H1 (cell line): ENCODE measurements at places on chromosomes 2 and 18. TPM values are rescaled to one million over a fixed set of nuclear protein-coding genes. Genes with fewer than 3 reads are reported as not detected.

DNA sequence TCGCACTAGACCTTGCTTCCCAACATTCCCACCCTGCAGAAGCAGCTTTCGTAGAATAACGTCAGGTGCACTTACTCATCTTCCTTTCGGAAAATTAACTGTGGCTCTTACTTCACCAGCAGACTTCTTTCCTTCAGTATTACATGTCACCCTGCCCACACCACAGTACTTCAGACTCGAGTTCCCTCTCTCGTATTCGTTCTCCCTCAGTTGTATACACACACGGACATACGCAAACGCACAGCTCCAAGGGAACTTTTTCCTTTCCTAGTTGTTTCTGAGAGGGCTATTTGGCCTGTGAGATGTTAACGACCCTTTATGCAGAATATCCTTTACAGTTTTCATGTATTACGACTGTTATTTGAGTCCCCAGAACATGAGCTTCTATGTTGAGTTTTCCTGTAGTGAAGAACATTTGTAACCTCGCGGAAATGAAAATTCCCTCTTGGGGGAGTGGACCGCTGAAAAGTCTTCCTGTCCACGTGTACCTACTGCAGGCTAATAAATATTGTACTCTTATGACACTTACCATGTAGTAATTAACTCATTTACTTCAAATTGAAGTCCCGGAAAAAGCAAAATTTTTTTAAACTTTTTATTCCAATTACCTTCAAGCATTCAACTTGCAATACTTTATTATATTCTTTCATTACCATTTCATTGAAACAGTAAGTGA is 908 bp downstream of the ERLEC1 start:
- no peak for DNase-seq

DNA sequence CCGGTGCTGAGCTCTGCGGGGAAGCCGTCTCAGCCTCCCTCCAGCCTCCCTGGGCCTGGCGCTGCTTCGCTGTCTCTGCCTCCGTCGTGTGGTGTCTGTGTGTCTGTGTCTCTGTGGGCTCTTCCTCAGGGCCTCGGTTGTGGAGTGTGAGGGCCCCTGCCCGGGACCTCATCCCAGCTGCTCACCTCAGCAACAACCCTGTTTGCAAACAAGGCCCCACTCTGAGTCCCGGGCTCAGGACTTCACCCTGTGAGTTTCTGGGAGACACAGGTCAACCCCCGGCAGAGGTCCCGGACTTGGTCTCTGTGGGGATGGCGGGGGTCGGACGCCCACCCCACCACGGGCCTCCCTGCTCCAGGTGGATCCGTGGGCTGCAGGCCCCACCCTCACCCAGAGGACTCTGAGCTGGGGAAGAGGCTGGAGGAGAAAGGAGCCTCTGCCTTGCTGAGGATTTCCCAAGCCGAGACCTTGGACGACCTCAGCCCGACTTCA is 127.4 kb upstream of the CTDP1 start:
- DNase-seq, result no peak

DNA sequence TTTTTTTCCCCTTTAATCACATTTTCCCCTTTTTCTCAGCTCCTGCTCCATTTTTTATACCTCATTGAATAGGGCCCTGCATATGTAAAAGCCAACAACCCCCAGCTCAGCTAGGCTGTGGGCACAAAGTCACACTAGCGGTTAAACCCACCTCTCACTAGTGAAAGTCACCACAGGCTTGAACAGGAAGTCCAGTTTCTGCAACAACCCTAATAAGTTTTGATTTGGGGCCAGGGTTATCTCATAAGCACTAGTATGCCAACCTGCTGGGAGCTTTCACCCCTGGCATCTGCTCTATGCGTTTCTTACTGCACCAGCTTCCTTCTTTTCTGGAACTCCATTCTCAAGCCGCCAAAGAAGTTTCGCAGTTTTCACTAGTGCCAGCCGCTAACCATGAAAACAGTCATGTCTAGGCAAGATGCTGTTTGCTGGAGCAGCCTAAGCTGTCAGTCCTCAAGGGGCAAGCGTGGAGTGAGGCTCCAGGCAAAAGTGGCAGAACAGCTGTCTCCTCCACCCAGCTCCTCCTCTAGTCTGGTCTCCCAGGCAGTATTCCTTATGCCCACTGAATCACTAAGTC is 197.0 kb upstream of the MEIS1 start:
- no peak for DNase-seq

GRCh38 chr2:137888845-137889244 is 75.4 kb upstream of the HNMT start:
- DNase-seq, result peak; percentile 13

DNA sequence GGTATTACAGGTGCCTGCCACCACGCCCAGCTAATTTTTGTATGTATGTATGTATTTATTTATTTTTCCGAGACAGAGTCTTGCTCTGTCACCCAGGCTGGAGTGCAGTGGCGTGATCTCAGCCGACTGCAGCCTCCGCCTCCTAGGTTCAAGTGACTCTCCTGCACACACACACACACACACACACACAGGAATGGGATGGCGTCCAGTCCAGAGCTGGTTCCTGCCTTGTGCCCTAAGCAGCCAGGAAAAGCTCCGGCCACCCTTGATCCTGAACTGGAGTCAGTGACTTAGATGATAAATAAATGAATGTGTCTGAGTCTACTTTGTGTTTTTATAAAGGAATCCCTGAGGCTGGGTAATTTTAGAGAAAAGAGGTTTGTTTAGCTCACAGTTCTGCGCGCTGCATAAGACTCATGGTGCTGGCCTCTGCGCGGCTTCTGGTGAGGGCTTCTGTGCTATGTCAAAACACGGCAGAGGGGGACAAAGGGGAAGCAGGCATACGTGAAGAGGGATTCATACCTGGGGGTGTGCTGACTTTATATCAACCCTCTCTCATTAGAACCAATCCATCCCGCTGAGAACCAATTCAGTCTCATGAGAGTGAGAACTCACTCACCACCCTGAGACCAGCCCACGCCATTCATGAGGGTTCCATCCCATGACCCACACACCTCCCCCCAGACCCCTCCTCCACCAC is 59.7 kb upstream of the PHLPP1 start:
- no peak for DNase-seq

DNA sequence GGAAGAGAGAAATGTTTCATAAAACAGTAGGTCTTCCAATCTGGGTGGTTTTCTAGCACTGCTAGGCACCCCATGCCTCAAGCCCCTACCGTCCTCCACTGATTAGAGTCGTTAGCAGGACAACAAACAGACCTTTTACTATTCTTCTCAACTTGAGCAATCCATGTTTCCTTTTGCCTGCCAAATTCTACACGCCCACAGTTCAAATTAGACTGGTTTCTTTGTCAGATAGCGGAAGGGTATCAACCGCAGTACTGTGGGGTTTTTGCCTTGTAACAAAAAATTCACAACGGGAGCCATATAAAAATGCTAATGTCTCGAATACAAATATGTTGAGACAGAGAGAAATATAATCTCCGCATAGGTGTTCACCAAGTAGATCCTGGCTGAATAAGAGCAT is 59.9 kb downstream of the VIT start:
- DNase-seq, result no peak

- DNase-seq, result no peak
Measured at GRCh38 chr2:40740419-40740818, 288.5 kb upstream of the SLC8A1 start.

- no peak for DNase-seq
Measured at GRCh38 chr2:230790981-230791380, 73.8 kb upstream of the ITM2C start.

- peak; percentile 3 for DNase-seq
Measured at GRCh38 chr2:22626621-22627020, 758.4 kb upstream of the KLHL29 start.

GRCh38 chr2:159998961-159999360 is 63.5 kb downstream of the PLA2R1 start:
- no peak for DNase-seq

GRCh38 chr18:73696698-73697097 is 450.9 kb downstream of the FBXO15 start:
- DNase-seq, result no peak

- no peak for DNase-seq
Measured at GRCh38 chr2:230773039-230773773, 60.6 kb downstream of the CAB39 start.

GRCh38 chr2:212677466-212677865 is 138.9 kb upstream of the ERBB4 start:
- no peak for DNase-seq

- no peak for DNase-seq
Measured at GRCh38 chr2:26185954-26186770, 13.3 kb downstream of the GAREM2 start.

DNA sequence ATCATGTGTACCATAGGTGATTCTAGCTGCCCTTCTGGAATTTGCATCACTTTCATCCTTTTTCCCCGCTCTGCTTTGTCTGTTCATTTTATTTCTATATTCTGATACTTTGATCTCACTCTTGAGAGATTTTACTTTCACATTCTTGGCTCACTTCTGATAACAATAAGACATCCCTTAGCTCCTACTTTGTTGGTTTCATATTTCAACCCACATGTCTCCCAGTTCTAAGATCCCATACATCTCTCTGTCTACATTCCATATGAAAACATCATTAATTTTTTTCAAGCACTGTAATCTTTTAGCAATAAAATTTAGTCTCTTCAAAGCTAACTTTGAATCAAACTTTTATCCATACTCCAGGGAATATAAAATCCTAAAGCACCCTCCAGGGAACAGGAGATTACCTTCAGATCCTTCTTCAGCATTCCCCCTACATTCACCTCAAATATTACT is 75.6 kb downstream of the COL3A1 start:
- no peak for DNase-seq

- DNase-seq, result no peak
Measured at GRCh38 chr2:223854741-223855140, 17.4 kb upstream of the AP1S3 start.

DNA sequence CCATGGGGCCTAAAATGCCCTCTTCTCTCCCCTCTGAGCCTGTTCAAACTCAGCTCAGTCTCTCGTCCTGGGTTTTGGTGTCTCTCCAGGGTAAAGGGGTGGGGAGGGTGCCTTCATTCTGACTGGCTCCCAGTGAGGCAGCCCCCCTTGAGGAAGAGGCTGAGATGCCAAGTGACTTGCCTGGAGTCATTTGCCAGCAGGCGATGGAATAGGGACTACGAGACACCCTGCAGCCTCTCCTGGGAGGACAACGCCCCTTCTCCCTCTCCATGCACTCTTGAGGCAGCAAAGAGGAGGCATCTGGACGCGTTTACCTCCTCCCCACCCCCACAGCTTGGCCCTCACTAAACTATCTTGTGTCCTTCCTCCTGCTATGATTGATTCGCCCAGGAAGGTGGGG is 760 bp upstream of the STON1 start:
- DNase-seq, result peak; percentile 51

DNA sequence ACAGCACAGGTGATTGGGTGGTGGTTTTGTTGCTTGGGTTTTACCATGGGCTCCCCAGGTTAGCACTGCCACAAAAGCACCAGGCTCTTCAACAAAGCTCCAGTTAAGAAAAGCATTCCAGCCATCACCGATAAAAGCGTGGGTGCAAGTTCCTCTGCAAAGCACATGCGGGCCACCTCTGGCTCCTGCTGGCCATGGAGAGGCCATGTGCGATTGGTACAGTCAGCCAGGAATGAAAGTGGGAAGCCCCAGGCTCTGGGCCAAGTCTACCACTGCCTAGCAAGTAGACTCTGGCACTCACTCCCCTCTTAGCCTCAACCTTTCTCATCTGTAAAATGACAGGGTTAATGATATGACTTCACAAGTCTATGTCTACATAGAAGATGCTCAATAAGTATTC is 36.0 kb downstream of the BCL11A start:
- no peak for DNase-seq

- no peak for DNase-seq
Measured at GRCh38 chr18:44342162-44342561, 338.5 kb upstream of the SETBP1 start.

DNA sequence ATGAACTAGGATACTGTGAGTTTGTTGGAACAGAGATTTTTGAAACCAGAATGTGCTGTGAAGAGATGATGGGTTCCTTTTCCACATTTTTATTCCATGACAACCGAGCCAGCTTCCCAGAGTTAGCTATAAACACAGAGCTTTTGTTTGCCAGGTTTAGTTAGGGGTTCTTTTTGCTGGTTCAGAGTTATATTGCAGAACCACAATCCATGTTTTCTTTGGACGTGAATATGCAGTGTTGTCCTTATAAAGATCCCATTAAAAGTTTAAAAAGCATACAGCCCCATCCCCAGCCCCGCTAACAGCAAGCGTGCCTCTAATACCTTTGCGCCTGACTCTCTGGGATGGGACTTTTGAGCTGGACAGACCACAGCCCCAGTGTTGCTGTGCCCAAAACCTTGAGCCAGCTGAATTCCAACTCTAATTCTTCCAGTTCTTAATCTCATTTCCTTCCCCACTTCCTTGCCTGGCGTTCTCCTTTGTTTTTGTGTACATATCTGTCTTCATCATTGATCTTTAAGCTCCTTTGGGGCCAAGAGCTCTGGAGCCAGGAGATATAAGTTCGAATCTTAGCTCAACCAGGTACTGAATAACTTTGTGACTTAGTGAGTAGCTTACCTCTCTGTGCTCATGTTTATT is 72.3 kb downstream of the SPATS2L start:
- DNase-seq, result no peak

DNA sequence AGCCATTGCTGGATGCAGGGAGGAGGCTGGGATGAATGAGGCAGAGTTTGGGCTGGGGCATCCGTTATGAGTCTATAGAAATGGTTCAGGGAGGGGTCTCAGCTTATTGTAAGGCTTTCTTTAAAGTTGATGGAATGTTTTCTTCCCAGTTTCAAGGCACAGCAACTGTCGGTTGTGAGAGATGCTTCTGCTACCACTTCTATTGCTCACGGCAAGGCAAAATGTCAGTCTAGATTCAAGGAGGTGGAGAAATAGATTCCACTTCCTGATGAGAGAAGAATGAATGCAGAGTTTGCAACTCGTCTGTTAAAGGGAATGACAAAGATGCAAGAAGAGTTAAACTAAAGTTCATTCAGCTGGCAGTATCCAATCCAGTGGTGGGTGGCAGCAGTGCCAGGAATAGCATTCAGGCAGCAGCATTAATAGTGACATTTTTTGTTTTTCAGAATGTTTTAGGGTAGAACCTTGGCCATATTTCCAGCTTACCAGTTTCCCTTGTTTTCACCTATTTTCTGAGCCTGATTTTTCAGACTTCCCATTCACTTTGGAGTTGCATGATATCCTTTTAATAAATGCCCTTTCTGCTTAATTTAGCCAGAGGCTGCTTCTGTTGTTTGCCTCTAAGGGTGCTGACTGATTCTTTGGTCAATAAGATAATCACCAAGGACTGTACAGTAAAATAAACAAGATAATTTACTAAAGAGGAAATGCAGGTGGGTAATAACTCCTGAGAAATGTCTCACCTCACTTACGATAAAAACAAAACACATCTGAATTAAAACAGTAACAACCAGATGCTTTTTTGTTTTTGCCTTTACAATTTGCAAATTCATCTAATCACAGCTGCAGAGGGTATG is 138.4 kb downstream of the RPIA start:
- DNase-seq, result no peak

SPATA3 gene
- total RNA-seq, result not detected in 2 replicates

COL6A3 gene
- 3.4 and 3.5 TPM in 2 replicates for total RNA-seq

ITGB6 gene
- total RNA-seq, result not detected in 2 replicates

UGT1A7 gene
- not detected in 2 replicates for total RNA-seq

ARHGAP28 gene
- total RNA-seq, result 14.4 and 15.4 TPM in 2 replicates

PROKR1 gene
- total RNA-seq, result 3.9 and 4.0 TPM in 2 replicates

TSPYL6 gene
- total RNA-seq, result not detected in 2 replicates

BBS5 gene
- 0.20 and 0.31 TPM in 2 replicates for total RNA-seq
